ENCODE measurements at places on chromosomes 3 and 15.

DNA sequence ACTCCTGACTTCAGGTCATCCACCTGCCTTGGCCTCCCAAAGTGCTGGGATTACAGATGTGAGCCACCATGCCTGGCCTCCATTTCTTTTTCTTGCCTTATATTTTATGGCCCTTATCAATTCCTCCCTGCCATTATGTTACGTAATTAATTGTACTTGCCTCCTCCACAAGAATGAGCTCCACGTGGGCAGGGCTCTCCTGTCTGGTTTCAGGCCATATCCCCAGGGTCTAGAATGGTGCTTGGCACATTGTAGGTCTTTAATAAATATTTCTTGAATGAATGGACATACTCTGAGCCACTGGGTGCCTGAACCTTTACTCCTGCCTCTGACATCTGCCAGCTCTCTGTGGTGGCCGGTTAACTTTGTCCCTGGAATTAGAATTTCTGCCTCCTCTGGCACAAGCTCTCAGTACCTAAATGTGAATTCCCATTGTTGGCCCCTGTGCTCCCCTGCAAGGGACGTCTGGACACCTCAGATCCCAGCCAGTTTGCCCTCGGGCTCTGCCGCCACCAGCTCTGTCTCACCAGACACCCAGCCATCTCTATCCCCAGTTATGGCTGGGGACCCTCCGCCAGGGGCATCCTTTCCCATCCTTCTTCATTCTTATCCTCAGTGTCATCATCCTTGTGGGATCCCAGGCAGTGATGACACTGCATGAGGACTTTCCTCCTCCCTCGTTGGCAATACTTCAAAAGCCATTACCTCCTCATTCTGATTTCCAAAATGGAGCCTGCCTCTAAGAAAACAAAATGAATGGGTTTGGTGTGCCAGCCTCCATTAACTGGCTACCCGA is 165.6 kb upstream of the SMAD3 start:
- DNase-seq, result no peak

DNA sequence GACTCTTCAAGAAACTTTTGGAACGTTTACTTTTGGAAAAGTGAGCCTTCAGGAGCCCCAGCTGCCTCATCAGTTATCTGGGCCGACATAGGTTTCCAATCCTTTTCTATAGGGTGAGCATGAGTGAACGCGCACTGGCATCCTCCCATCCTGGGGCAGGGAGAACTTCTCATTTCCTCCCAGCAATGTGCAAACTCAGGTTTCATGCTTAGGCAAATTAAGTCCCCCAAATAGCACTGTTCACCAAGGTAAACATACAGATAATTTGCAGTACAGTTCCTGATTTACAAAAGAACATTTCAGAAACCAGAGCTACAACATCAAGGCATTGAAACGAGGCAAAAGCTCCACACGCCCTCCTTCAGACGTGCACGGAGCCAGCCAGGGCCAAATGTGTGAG is 333.5 kb upstream of the NR2E3 start:
- no peak for DNase-seq

DNA sequence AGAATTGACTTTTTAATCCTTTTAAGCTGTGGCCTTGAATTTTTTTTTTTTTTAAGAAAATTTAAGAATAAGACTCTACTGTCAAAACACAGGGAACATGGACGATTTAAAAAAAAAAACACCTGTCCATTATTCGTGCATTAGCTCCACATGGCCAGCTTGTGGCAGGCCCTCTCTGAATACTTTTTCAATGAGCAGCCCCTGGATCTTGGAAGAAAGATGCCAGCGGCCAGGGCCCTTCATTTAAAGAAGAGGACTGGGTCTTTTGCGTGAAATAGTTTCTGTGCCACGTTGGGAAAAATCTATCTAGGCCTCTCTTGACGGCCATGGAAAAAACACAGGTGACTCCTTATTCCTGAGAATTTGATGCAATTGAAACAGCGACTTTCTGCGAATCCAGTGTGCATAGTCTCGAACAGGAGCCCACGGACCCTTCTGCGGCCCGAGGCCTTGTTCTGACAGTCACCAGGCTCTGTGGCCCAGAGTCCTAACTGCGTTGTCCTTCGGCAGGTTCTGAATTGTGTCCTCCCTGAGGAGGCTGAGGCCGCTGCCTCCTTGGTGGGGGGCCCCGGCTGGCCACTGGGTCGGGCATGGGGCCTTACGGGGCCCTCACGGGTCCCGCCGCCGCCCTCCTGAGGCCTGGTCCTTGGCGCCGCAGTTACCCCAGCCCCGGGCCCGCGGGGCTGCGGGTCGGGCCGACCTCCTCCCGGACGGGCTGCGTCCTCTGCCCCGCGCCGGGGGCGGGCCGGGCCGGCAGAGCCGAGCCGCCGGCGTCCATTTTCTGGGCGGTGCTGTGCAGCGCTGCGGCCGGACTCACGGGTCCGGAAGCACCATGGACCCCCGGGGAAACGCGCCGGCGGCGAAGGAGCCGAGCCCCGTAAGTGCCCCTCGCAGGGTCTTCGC is 33.5 kb downstream of the ZBTB38 start:
- no peak for DNase-seq

DNA sequence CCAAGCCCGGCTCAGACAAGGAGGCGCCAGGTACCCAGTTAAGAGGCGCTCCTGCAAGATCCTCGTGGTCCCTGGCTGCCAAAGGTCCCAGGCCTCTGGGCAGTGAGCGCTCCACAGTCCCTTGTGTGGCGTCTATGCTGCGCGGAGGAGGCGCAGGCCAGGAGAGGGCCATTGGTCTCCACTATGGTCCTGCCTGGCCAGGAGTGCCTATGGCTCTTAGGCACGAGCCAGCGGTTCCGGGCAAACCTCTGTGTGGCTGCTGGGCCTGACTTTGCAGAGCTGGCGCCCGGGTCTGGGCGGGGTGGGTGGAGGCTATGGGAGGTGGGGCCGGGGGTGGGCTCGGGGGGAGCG is 660 bp upstream of the ADAMTSL3 start:
- DNase-seq, result no peak

GRCh38 chr15:78437107-78437761 is 782 bp upstream of the IREB2 start:
- DNase-seq, result no peak

GRCh38 chr3:71087143-71088018 is 496.1 kb downstream of the FOXP1 start:
- no peak for DNase-seq

DNA sequence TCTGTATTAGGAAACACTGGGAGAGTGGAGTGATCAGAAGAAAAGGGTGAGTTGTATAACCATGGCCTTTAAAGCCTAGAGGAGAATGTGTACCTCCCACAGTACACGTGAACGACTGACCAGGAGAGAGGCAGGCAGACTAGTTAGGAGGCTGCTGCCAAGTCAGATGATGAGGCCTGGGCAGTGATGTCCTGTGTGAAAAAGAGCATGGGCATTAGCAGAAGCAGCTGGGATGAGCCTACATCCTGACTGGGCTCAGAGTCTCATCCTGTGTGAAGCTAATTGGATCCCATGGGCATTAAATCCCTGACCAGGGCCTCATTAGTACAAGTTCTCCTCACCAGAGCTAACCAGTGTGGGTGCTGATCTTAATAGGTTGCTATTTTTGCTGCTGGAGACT is 89.1 kb upstream of the SLC2A2 start:
- no peak for DNase-seq

- DNase-seq, result no peak
These were observed 87.4 kb upstream of the C15orf39 start for GRCh38 chr15:75114327-75114726.

DNA sequence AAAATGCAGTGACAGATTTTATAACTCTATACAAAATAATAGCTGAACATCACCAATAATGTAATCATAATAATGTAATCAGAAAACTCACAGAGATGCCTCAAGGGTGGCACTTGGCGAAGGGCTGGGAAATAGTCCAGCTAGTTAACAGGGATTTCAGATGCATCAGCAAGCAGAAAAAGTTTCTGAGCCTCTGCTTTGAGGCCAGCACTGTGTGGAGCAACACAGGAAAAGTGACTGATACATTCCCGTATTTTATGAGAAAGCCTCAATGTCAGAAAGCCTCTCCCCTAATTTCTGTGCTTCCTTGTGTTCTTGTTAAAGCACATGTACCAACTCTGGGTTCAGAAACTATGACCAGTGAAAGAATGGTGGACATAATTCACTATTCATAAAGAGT is 304.8 kb downstream of the VPS13C start:
- DNase-seq, result no peak

DNA sequence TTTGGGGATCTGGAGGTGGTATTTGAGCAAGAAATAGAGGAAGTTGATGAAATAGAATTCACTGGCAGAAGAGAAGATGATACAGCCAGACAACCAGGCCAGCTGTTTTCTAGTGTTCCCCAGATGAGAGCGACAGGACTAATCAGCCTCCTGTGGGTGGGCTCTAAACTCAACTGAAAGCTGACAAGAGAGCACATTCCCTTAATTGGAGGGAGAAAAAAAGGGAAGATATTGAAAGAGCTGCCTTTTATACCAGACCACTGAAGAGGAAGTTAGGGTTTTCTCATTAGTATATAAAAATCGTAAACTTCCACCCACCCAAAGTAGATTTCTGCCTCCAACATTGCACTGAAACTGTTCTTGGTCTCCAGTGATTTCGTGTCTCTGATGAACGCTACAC is 6.5 kb upstream of the TM4SF19 start:
- no peak for DNase-seq

DNA sequence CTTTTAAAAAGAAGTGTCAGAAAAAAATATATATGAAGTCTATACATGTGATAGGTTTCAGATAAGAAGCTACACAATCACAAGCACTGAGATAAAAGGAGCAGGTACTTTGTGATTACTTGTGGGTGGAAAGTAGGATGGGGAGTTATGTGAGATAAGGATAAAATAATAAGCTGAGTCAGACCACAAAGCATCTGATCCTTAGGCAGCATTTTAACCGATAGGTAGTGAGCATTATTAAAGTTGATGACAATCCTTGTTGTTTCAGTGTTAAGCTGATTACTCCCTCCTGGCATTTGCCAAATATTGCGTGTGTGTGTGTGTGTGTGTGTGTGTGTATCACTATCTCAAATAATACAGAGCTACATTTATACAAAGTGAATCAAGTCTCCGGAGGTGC is 483.1 kb downstream of the NAALADL2 start:
- no peak for DNase-seq

- DNase-seq, result no peak
These were observed 30.6 kb downstream of the SLC49A4 start for GRCh38 chr3:122825460-122825859.

- DNase-seq, result no peak
These were observed 10.7 kb upstream of the SIAH2 start for GRCh38 chr3:150773616-150774192.

DNA sequence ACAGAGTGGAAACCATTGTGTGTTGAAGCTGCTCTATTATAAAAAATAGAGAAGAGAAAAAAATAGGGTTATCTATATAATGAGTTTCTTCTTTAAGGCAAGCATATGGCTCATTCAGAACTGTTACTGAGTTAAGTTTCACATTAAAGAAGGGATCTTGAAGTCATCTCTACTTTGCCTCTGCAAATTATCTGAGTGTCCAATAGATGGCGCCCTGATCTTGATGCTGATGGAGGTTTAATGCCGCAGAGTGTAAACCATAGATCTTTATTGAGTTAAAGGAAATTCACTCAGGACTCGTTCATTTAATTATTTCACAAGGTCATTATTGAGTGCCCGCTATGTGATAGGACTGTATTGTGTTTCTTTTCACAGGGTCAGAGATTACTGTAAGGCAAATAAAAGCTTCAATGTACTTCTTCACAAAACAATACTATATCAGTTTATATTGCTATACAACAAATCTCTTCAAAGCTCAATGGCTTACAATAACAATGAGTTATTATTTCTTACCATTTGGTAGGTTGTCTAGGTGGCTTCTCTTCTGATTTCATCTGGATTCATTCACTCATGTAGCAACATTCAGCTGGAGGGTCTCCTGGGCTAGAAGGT is 171.4 kb downstream of the NSUN3 start:
- no peak for DNase-seq

GRCh38 chr15:59020322-59020721 is 32.9 kb downstream of the RNF111 start:
- DNase-seq, result no peak

DNA sequence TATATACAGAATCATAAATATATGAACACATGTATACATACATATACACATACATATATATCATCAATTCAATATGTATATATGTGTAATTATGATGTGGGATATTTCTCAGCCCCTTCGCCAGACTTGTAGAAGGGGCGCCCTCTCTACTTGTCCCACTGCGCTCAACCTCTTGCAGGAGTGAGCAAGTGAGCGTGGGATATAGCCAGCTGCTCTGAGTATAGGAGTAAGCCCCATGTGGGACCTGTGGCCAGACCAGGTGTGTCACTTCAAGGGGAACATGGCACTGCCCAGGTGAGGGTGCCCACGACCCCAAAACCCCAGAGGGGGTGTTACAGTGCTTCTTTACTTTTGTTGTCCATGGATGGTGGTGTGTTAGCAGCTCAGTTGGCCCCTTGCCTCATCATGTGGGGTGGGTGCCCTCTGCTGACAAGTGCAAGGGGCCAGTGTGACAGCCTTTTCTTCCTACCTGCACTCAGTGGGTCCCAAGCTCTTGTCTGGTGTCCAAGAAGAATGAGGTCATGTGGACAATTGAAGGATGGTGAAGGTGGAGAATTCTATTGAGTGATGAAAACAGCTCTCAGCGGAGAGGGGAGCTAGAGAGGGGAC is 304.1 kb downstream of the UNC13C start:
- no peak for DNase-seq

GRCh38 chr3:134918441-134918840 is 123.4 kb downstream of the EPHB1 start:
- no peak for DNase-seq

- DNase-seq, result no peak
These were observed 225.9 kb downstream of the OXSM start for GRCh38 chr3:26015752-26016151.

All from DMS153 (cell line).